ENCODE measurements at places on chromosomes 12 and 14. TPM values are rescaled to one million over a fixed set of nuclear protein-coding genes. Genes with fewer than 3 reads are reported as not detected.
A peak's percentile ranks its signal among the peaks of the same experiment; 100 is the strongest.

DNA sequence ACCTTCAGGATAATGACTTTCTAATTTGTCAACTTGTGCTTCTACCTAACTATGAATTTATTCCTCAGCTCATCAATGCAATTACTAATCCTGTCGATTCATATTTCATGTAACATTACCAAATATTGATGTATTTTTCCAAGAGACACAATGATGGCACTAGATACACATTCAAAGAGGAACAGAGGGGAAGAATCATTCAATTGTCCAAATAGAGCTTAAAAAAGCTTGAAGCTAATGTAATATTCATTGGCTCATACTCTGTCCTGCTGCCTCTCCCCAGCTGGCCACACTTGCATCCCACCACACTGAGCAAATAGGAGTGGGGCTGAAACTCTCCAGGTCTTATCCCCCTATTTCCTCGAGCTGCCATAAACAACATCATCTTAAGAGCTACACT lies 9.3 kb downstream of the TESPA1 start:
- no peaks in the 10 kb centered on the region for H3K27me3 ChIP-seq
- no peak overlapping the region for H3K4me3 ChIP-seq
- peaks cover 41% of the 10 kb centered on the region for H3K4me1 ChIP-seq
- no peak for DNase-seq
- H3K36me3 ChIP-seq, result peaks cover 44% of the 10 kb centered on the region

GRCh38 chr12:12779529-12779928 lies 5.9 kb upstream of the APOLD1 start:
- H3K4me1 ChIP-seq, result no peaks in the 10 kb centered on the region
- no peaks in the 10 kb centered on the region for H3K27me3 ChIP-seq
- no peak overlapping the region for H3K27ac ChIP-seq

DNA sequence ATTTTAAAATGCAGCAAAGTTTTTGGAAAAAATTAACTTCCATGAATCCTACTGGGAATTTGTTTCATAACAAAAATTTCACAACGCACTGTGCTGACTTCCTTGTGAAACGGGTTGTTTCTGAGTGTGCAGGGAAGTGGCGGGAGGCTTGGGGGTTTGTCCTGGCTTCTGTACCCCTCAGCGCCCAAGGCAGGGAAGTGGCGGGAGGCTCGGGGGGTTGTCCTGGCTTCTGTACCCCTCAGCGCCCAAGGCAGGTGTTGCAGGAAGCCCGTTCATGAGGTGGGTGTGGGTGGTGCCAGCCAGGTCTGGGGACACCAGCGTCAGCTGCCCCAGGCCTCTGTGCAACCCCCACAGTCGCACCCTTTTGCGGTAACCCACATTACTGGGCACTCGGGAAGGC lies 25.1 kb downstream of the ADGRD1 start:
- no peaks in the 10 kb centered on the region for H3K4me1 ChIP-seq
- no peak overlapping the region for H3K27ac ChIP-seq
- H3K4me3 ChIP-seq, result no peak overlapping the region
- no peak for DNase-seq
- H3K36me3 ChIP-seq, result no peaks in the 10 kb centered on the region

DNA sequence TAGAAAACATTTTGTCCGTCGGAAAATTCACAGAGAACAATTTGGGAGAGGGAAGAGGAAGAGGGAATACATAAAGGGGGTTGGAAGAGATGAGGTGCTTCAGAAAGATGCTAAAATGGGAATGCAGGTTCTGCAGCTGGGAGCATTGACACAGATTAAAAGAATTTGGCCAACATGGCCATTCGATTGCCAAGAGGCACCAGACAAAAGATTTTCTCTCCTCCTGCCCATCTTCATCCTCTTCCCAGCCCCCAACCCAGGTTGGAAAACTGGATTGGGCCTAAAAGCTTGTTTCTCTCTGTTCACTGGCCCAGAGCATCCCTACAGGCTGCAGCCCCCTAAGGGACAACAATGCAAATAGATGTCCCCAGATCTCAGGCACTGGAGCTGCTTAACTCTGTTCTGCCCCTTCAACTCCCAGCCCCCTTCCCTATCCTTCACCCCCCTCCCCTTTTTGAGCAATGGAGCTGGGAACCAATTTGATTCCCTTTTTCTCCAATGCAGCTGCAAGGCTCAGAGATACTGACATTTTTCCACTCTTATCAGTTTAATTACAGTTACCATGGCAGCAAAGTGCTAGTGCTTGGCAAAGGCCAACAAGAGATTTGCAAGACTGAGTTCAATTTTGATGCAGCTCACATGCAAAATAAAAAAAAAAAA lies 1.9 kb downstream of the LMO3 start:
- DNase-seq, result no peak
- H3K27me3 ChIP-seq, result peaks cover 21% of the 10 kb centered on the region
- no peak overlapping the region for H3K4me3 ChIP-seq
- H3K36me3 ChIP-seq, result no peaks in the 10 kb centered on the region

DNA sequence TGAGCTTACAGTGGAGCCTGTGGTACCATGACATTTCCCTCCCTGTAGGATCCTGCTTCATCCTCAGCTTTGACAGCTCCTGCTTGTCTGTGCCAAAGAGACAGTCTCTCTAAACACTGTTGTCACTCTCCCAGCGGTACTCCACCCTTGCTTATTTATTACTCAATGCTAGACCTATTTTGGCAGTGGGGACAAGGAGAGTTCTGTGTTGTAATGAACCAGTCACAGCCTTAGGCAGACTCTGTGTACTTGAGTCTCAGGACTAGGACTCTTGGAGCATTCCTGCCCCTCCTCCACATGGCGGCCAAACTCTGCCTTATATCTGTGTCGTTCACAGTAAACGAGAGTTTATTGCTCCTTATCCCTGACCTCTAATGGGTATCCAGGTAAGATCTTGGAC lies 70.9 kb downstream of the PIK3C2G start:
- no peaks in the 10 kb centered on the region for H3K36me3 ChIP-seq
- no peak for DNase-seq
- H3K27me3 ChIP-seq, result no peaks in the 10 kb centered on the region
- H3K4me3 ChIP-seq, result no peak overlapping the region

DNA sequence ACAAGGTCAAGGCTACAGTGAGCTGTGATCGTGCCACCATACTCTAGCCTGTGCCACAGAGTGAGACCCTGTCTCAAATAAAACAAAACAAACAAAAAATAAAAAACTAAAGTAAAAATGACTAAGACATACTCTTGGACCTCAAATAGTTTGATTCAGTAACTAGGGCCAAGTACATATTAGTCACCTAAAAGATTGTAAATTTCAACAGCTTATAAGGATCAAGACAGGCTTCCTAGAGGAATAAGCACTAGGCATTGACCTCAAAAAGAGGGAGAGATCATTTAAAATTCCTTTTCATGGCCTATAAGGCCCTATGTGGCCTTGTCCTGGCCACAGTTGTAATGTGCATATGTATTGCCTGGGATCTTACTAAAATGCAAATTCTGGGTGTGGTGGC lies 46.0 kb upstream of the CHST11 start:
- DNase-seq, result no peak
- no peak overlapping the region for H3K4me3 ChIP-seq
- no peaks in the 10 kb centered on the region for H3K36me3 ChIP-seq

GRCh38 chr14:65226824-65227604 lies 124.7 kb upstream of the MAX start:
- no peaks in the 10 kb centered on the region for H3K27me3 ChIP-seq
- H3K36me3 ChIP-seq, result no peaks in the 10 kb centered on the region
- H3K4me1 ChIP-seq, result peaks cover 12% of the 10 kb centered on the region

DNA sequence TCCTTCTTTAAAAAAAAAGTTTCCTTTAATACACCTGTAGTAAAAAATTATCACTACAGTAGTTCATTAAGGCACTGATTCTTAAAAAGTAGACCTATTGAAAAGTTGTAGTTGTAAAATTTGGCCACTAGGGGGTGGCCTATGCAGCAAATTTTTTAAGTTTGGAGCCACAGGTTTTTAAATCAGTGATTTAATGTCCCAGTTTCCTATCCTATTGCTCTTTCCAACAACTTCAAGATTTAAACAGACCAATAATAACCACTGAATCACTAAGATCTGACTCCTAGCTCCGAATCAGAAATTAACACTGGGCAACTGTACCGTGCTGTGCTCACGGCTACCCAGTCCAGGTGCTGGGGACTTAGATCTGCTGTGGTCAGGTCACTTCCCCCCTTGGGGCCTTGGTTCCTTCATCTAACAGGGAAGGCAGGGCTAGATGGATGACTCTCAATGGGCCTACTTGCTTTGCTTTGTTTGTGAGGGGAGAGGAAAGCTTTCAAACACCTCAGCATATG lies 279.3 kb downstream of the MED13L start:
- H3K4me3 ChIP-seq, result no peak overlapping the region
- H3K27me3 ChIP-seq, result no peaks in the 10 kb centered on the region
- no peak overlapping the region for H3K27ac ChIP-seq
- H3K4me1 ChIP-seq, result peaks cover 4% of the 10 kb centered on the region
- no peak for DNase-seq
- peaks cover 15% of the 10 kb centered on the region for H3K36me3 ChIP-seq

- H3K27ac ChIP-seq, result no peak overlapping the region
- H3K36me3 ChIP-seq, result no peaks in the 10 kb centered on the region
- H3K4me1 ChIP-seq, result no peaks in the 10 kb centered on the region
- H3K27me3 ChIP-seq, result no peaks in the 10 kb centered on the region
- no peak for DNase-seq
These were observed 790.6 kb downstream of the DIO2 start for GRCh38 chr14:79420725-79421124.

The CCDC177 gene
- not detected for total RNA-seq

GRCh38 chr14:68822132-68822651 lies 29.3 kb upstream of the ZFP36L1 start:
- no peaks in the 10 kb centered on the region for H3K27me3 ChIP-seq
- H3K36me3 ChIP-seq, result no peaks in the 10 kb centered on the region
- H3K4me1 ChIP-seq, result peaks cover 18% of the 10 kb centered on the region
- H3K4me3 ChIP-seq, result no peak overlapping the region
- no peak for DNase-seq
- H3K27ac ChIP-seq, result peak overlapping the region; percentile 65

The CABP1 gene
- not detected for total RNA-seq

GRCh38 chr14:31990183-31990857 lies 86.8 kb upstream of the ARHGAP5 start:
- H3K36me3 ChIP-seq, result no peaks in the 10 kb centered on the region
- H3K4me3 ChIP-seq, result no peak overlapping the region
- H3K27me3 ChIP-seq, result no peaks in the 10 kb centered on the region
- DNase-seq, result no peak

- H3K27ac ChIP-seq, result no peak overlapping the region
- peak overlapping the region; percentile 47 for H3K4me3 ChIP-seq
- H3K4me1 ChIP-seq, result no peaks in the 10 kb centered on the region
These were observed 32.0 kb downstream of the MYL2 start for GRCh38 chr12:110888256-110888991.

All from T-cell (primary cell).